DMS53 (cell line): ENCODE measurements at places on chromosomes 2 and 18.

DNA sequence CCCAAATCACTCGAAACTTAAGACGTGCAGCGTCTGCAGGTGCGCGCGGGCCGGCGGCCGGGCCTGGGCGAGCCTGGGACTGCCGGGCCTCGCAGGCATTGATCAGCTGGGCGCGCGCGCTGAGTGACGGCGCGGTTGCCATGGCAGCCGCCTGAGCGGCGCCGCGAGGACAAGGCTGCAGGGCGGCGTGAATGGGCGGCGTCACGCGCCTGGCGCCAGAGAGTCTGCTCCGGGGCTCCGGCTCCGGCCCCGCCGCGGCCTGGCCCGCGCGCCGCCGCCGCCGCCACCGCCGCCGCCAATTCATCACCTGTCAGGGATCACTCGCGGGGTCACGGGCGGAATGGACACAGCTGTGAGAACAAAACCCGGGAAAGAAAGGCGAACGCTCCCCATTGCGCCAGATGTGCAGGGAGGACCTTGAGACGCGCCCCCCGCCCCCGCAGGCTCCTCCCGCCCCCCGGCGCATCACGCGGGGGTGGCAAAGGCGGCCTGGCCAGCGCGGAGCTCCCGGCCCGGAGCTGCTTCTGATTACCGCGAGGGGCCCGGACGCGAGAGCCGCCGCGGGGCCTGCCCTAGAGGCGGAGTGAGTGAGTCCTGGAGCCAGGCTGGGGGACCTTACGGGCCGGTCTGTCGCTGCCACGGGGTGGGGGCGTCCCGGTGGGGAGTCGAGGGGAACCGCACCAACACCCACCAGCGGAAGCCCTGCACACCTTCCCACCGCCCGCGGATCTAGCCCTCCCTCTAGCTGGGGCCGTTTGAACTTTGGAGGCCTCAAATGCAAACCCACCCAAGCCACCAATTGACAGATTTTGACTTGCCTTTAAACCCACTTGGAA, 2.9 kb upstream of the ID2 start:
- peak; percentile 96 for DNase-seq

DNA sequence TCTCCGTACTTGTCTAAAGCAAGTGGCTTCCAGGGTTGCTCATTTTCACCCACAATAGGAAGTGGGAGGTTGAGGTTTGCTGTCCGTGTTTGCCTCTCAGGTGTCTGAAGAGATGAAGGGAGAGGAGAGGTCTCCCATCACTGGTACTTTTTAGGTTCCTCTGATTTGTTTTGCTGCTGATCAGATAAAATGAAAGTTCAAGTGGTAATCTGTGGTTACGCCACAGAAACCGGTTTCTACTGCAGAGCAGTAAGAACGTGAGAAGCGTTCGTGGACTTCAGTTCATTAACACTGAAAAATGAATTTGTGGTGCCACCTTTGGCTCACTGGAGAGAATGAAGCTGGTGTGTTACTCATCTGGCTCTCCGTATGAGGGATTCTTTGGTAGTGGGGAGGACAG, 118.2 kb downstream of the GBX2 start:
- no peak for DNase-seq

GRCh38 chr2:121776885-121777698, 21.6 kb downstream of the TSN start:
- peak; percentile 59 for DNase-seq

- no peak for DNase-seq
These were observed 3.1 kb upstream of the ADCY3 start for GRCh38 chr2:24923106-24923505.

DNA sequence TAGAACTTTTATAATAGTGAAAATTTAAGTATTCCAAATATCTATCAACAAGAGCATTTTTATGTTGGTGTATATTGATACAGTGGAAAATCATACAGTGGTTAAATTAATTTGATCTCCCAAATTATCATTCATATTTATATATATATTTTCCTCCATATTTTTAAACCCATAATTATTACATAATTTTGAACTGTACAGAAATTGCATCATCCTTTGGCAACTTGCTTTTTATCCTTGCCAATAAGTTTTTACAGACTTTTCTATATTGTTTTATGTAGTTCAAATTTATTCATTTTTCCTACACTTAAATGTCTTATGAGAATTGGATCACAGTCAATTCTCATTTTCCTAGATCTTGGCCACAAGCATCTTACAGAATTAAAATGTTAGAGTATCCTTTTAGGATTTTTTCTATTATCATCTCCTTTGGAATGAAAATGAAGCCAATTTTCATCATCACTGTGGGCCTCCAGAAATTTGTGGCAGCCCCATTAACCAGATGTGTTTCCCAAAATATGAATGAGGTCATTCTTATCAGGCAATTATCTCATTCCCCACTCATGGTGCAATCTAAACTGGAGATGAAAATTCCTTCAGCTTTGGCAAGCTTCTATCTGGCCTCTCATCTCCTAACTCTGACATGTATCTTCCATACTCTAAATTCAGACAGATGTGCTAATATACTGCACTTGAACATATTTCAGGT, 94.2 kb upstream of the DLGAP1 start:
- no peak for DNase-seq

GRCh38 chr2:38500283-38500634, 102.5 kb downstream of the HNRNPLL start:
- no peak for DNase-seq

- peak; percentile 76 for DNase-seq
These were observed 116.1 kb downstream of the SPTBN1 start for GRCh38 chr2:54572262-54572635.

GRCh38 chr2:71995067-71995665, 152.5 kb downstream of the CYP26B1 start:
- DNase-seq: peak; percentile 59

- peak; percentile 97 for DNase-seq
These were observed 54.0 kb downstream of the GATA6 start for GRCh38 chr18:22223254-22223964.

DNA sequence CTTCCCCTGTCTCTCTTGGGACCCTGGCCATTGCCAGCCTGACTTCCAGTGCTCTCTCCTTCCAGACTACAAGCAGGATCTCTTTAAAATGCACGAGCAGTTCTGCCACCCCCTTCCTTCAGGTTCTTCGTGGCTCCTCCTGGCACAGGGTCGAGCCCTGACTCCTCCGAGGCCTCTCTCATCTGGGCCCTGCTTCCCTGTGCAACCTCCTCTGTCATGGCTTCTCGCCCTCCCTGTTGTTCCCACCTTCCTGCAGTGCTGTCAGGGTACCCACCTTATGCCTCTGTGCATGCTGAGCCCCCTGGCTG, 56.7 kb upstream of the RPL31 start:
- DNase-seq: no peak

DNA sequence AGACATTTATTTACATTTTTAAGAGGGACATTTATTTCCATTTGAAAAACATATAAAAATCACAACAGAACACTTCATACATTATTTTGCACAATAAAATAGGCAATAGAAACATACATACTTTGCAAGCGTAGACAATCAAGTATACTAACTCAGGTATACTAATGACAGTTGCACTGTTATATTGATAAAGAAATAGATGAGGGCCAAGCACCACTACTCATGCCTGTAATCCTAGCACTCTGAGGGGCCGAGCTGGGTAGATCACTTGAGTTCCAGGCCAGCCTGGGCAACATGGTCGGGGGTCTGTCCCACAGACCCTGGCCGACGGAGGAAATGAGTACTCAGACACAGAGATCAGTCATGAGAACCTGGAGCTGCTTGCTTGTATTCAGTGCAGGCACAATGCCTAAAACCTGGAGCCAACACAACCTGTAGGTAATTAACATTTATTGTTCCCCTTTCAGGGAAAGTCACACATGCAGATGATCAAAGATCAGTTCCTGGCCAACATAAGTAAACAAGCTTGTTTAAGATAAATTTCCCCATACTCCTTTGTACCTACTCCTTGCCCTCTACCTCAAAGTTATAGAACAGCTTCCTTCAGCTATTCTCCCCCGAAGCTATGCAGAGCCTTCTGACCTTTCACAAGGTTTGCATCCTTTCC, 1960.2 kb downstream of the SUCLG1 start:
- DNase-seq: no peak

- DNase-seq: peak; percentile 96
These were observed at the start of gene DNPEP for GRCh38 chr2:219387306-219388120. DNPEP (minus strand) TSS chr2:219387912; CDS start chr2:219387794, 118 bp downstream.
